ENCODE measurements at places on chromosomes 7 and 10.

- peak; percentile 80 for DNase-seq
Measured at GRCh38 chr10:78513330-78513729, 479.7 kb downstream of the RPS24 start.

DNA sequence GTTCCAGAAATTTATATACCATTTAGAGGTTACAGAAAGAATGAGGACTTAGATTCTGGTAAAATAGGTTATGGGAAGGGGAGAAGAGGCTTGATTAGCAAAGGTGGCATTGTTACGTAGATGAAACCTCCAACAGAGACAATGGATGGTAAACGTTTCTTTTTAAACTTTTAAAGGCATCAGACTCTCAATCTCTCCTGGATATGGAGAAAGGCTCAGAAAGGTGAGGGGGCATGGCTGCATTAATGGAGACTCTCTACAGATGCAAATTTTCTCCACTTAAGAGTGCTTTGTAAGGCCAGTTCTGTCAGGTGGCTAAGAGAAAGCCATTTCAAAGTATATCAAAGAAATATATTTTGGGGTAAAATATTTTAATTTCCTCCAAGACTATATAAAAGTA, 240.9 kb upstream of the PTER start:
- DNase-seq: no peak

GRCh38 chr10:25465582-25466372, 291.0 kb downstream of the GPR158 start:
- no peak for DNase-seq

DNA sequence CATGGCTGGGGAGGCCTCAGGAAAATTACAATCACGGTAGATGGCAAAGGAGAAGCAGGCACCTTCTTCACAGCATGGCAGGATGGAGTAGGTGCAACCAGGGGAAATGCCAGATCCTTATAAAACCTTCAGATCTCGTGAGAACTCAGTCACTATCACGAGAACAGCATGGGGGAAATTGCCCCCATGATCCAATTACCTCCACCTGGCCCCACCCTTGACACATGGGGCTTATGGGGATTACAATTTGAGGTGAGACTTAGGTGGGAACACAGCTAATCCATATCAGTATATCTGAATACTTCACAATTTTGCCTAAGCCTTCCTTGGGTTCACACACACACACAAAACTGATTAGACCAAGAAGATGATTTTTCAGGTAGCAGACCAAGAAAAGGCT, 145.1 kb upstream of the COL1A2 start:
- DNase-seq: no peak

DNA sequence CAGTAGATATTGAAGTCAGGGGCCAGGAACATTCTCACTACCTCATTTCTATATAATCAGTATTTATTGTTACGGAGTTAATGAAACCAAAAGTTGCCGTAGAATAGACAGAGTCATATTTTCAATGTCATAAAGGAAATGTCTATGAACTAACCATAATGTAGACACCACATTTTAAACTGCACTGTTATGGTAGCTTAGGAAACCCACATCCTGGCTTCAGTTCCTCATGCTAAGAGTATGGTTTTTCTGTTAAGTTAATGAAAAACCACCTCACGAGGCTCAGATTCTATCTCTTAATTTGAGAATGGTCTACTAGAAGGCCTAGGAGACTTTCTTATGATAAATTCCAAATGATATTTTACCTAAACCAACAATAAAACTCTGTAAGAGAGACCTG, 166.5 kb downstream of the TMEM26 start:
- no peak for DNase-seq

- DNase-seq: no peak
Measured at GRCh38 chr10:15896654-15897053, 36.3 kb upstream of the MINDY3 start.

All from kidney glomerular epithelial cell (primary cell).